Effector CD8-positive, alpha-beta T cell (primary cell): ENCODE measurements at places on chromosomes 6 and 20.

GRCh38 chr6:137480431-137480830 is 13.8 kb downstream of the OLIG3 start:
- DNase-seq, result no peak

DNA sequence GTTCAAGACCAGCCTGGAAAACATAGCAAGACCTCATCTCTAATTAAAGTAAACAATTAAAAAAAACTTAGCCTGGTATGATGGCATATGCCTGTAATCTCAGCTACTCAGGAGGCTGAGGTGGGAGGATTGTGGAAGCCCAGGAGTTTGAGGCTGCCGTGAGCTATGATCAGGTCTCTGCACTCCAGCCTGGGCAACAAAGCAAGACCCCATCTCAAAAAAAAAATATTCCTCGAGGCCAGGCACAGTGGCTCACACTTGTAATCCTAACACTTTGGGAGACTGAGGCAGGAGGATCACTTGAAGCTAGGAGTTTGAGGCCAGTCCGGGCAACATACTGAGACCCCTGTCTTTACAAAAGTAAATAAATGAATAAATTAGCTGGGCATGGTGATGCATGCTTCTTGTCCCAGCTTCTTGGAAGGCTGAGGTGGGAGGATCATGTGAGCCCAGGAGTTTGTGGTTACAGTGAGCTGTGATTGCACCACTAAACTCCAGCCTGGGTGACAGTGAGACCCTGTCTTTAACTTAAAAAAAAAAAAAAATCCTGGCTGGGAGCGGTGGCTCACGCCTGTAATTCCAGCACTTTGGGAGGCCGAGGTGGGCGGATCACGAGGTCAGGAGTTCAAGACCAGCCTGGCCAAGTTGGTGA is 9.3 kb upstream of the C2 start:
- no peak for DNase-seq

- DNase-seq, result no peak
Observed at GRCh38 chr20:4062721-4063606, 47.6 kb upstream of the RNF24 start.

- DNase-seq, result no peak
Observed at GRCh38 chr6:144758602-144759001, 473.5 kb downstream of the UTRN start.

- no peak for DNase-seq
Observed at GRCh38 chr6:133100865-133101264, 140.3 kb upstream of the EYA4 start.

GRCh38 chr6:146861029-146861563 is 262.3 kb downstream of the ADGB start:
- no peak for DNase-seq

GRCh38 chr20:20743511-20744169 is 31.2 kb upstream of the RALGAPA2 start:
- no peak for DNase-seq

GRCh38 chr6:13988049-13988738 is 63.4 kb downstream of the RNF182 start:
- DNase-seq, result no peak

GRCh38 chr20:50174456-50174855 is 16.2 kb upstream of the CEBPB start:
- DNase-seq, result no peak

GRCh38 chr20:56843386-56843785 is 214.3 kb downstream of the TFAP2C start:
- DNase-seq, result no peak

- DNase-seq, result no peak
Observed at GRCh38 chr6:99022039-99022609, 74.4 kb upstream of the FBXL4 start.

GRCh38 chr6:10154251-10154650 is 260.6 kb downstream of the TFAP2A start:
- no peak for DNase-seq

DNA sequence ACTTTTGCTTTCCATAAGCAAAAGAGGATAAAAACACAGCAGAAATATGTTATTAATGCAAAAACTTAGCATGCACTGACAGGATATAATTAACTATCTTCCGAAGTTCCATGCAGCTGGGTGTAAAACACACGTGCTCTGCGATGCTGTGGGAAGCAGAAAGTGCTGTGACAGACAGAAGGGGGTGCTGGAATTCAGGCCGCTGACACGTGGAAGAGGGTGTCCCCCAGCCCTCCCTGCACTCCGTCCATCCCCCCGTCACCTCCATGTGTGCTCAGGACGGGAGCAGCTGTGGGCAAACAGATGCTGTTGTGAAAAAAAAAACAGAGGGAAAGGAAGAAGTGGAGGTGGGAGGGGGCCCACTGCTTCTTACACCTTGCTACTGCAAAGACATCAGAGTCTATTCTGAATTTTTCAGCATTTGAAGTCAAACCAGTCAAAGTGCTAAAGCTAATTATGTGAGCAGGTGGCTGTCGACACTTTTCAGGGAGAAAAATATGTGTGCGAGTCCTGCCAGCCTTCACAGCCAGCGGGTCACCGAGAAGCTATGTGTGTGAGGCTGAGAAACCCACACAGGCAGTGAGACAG is 175.9 kb upstream of the AFDN start:
- DNase-seq, result no peak

- no peak for DNase-seq
Observed at GRCh38 chr20:31853481-31853880, 8.1 kb upstream of the FOXS1 start.

DNA sequence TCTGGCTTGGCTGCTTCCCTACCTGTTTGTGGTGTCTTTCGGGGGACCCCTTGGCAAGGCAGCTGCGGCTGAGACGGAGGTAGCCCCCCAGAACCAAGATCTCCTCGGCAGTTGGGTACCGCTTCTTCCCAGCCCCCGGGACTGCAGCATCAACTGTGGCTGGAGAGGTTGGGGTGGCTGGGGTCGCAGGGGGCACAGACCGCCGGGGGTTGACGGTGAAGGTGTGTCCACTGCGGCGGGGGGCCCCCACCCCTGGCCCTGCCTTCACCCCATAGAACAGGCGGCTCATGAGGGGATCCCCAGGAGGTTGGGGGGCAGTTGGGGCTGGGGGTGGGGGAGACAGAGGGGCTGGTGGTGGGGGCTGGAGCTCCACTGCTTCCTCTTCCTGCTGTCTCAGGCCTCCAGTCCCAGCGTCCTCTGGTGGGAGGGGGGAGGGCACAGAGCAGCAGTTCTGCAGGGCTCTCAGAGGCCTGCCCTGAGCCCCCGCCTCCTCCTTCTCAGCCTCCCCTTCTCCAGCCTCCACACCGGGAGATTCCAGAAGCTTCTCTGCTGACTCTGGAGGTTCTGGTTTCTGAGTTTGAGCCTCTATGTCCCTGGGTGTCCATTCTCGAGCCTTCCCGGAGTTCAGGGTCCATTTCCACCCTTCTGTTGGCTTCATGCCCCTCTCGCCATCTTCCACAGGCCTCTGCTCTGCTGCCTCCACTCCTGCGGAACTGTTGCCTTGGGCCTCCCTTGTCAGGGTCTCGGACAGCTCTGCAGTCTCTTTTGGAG is 1.9 kb downstream of the PPP1R18 start:
- DNase-seq, result peak; percentile 26

GRCh38 chr6:116371120-116371917 is 572 bp downstream of the DSE start:
- DNase-seq, result no peak

DNA sequence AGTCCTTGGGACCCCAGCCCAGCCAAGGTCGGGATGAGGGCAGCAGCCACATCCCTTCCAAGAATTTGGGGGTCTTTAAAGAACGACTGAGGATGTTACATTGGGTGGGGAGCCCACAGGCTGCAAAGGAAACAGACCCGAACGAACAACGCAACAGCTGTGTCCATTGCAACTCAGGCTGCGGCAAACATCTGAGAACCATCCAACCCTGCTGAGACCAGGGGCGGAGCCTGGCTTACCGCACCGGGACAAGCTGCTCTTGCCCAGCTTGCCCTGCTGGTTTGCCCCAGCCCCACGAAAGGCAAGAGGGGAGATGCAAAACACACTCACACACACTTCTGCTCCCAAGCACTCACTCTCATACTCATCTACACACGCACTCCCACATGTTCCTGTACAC is 21.5 kb upstream of the TAF4 start:
- no peak for DNase-seq

DNA sequence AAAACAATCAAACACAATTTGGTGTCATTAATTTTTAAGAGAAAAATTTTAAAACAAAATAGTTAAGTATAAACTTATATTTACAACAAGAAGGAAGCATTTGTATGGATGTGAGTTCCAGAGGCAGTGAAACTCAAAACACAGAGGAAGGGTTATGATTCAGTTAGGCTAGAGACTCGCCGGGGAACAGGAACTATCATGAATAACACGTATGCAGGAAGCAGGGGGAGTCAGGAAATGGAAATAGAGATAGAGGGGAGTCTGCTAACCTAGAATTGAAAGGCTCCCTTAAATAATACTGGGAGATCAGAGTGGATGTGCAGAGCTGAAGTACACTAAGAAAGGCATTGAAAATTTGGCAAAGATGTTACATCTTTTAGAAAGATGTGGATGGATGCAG is 14.2 kb upstream of the HLA-DRB1 start:
- DNase-seq, result no peak
